ENCODE measurements at places on chromosomes 7 and 10.

GRCh38 chr10:58913717-58914116, 262.7 kb upstream of the PHYHIPL start:
- no peak for DNase-seq

GRCh38 chr10:82762641-82763040, 887.6 kb downstream of the NRG3 start:
- no peak for DNase-seq

DNA sequence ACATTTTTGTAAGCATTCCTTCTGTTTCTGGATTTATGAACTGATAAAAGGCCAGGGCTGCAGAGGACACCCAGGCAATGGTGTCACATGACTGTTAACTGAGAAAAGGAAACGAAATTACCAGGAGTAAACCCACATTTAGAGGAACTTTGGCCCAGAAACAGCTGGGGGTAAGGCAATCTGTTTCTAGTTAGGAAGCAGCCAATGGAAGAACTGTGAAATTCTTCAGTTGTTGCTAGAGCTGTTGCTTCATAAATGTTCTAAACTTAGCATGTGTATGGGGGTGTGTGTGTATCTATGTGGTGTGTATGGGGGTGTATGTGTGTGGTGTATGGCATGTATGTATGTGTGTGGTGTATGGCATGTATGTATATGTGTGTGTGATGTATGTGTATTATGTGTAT, 11.8 kb upstream of the PDCD4 start:
- DNase-seq, result no peak

DNA sequence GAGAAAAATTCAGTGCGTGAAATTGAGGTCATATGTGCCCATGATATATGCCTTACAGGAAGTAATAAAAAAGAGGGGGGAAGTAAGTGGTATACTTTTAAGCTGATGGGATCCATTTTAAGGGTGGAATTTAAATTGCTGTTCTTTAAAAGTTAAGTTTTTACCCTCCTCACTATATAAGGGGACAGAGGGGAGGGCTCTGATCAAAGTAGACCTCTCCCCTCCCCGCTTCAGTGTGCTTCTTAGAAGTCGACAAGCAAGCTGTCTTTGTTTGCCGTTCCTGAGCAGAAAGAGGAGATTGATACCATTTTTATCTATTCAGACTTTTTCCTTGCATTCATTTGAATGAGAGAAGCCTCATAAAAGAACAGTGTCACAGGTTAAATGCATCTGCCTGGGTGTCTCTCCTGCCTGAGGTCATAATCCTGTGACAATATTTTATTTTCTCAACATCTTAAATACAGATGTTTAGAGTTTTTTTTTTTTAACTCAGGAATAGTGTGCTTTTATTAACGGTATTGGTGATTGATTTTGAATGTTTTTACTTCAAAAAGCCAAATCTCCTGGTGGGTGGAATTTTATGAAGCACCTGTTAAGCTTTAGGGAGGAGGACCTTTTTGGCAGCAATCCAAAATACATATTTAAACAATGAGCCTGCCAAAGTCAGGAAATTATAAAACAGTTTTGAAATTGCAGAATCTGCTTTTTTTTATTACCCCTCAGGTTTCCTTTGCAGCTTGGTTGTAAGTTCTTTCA, 141.7 kb downstream of the KAT6B start:
- no peak for DNase-seq

GRCh38 chr10:33204031-33204430, 130.4 kb downstream of the NRP1 start:
- DNase-seq, result no peak

- no peak for DNase-seq
These were observed 1.8 kb upstream of the MICALL2 start for GRCh38 chr7:1460821-1461645.

DNA sequence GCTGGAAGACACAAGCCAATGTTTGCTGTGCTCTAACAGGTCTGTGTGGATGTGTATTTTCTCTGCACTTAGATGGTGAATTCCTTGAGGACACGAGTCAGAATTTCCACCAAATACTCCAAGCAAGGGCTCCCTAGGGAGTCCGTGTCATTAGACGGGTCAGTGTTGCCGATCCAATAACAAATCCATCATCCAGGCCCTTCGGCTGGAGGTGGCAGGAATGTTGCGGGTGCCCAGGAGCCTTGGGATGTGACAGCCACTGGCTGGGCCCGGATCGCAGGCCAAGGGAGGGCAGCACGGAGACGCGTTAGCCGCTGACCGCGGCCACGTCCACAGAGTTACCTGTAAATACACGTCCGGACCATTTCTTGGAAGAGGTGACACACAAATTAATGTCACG, 186.8 kb downstream of the WDR37 start:
- no peak for DNase-seq

GRCh38 chr7:130361681-130362080, 17.1 kb downstream of the CPA5 start:
- no peak for DNase-seq

- no peak for DNase-seq
These were observed 85.5 kb downstream of the KIAA1549 start for GRCh38 chr7:138895679-138896078.

DNA sequence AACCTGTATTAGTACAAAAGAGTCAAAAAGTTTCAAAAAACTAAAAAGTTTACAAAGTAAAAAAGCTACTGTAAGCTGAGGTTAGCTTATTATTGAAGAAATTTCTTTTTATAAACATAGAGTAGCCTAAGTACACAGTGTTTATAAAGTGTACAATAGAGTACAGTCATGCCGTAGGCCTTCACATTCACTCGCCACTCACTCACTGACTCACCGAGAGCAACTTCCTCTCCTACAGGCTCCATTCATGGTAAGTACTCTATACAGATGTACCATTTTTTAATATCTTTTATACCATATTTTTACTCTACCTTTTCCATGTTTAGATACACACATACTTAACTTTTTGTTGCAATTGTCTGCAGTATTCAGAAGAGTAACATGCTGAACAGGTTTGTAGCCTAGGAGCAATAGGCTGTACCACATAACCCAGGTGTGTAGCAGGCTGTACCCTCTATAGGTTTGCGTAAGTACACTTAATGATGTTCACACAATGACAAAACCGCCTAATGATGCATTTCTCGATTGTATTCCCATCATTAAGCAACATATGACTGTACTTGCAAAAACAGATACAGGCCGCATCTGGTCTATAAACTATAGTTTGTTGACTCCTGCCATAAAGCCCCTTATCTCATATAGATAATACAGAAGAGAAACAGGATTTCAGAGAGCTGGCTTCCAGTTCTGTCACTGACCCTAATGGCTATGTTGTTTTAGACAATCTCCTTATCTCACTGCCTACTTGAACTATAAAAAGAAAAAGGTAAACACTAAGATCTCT, 438.8 kb downstream of the HTR7 start:
- no peak for DNase-seq

DNA sequence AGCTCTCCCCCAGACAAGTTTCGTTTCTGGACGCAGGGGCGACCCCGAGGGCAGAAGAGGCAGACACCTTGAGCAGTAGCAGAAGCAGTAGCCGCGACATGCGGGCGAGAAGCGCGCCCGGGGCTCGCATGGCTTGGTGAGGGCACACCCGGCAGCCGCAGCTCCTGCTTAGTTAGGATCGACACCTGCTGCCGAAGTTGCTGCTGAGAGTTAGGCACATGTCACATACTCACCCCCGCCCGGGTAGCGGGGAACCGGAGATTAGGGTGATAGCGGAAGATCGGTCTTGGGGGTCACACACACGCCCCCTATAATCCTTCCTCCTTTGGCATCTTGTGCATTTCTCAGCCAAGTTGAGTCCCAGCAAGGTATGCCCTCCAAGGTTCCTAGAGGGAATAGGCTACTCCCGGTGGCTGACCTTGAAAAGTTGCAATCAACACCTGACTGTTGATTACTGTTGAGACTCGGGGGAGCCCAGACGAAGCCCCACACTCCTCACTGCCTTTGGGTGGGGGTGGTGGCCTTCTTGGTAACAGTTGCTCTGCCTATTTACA, 668 bp downstream of the GPR37 start:
- DNase-seq, result no peak

GRCh38 chr10:50522908-50523307, 100.8 kb downstream of the SGMS1 start:
- DNase-seq, result no peak

GRCh38 chr7:149860821-149861727, 12.7 kb upstream of the ATP6V0E2 start:
- no peak for DNase-seq

- DNase-seq, result no peak
These were observed 35.9 kb downstream of the NDUFB2 start for GRCh38 chr7:140732416-140732815.

DNA sequence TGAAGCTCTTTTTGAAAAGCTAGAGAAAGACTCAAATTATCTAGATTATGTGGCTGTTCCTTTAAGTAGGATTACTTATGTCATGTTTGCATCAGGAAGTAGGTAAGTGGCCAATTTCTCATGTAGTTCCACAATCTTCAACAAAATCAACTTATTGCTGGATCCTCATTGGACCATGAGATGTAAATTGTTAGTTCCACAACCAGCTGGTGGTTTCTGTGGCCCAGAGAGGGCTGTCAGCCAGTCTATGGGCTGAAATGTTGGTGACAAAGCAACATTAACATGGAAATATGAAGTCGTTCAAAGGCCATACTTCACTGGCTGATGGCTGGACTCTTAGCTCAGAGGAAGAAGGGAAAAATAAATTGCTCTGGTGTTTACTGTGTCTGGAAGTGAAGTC, 157.9 kb downstream of the PLXDC2 start:
- no peak for DNase-seq

DNA sequence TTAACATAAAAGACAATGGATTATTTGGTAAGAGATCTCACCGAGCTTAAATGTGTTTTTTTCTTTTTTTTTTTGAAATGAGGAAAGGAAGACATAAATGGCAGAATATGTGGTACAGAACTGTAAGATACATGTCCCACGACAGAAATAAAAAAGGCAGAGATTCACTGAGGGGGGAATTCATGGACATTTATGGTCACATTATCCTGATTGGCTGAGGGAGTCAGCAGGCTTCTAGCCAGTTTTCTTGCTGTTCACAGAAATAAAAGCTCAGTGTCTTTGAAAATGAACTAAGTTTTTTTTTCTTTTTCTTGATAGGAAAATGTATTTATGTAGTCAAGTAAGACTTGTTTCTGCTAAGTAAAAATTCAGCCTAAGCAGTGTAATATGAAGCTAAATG, 8.2 kb upstream of the FAS start:
- DNase-seq, result no peak

DNA sequence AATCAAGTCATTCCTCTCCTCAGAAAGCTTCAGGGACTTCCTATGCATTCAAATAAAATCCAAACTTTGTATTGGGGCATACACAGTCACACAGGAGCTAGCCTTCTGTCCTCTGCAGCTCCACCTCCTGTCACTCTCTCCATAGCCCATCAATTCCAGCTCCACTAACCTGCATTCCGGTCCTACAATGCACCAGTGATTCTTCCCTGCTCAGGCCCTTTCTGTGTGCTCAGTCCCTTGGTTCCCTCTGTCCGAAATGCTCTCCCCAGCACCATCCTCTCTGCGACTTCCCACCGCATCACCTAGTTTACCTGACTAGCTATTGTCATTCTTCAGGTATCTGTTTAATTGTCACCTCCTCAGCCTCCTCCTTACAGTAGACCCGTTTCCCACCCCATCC, 26.4 kb upstream of the YAE1 start:
- DNase-seq, result no peak

DNA sequence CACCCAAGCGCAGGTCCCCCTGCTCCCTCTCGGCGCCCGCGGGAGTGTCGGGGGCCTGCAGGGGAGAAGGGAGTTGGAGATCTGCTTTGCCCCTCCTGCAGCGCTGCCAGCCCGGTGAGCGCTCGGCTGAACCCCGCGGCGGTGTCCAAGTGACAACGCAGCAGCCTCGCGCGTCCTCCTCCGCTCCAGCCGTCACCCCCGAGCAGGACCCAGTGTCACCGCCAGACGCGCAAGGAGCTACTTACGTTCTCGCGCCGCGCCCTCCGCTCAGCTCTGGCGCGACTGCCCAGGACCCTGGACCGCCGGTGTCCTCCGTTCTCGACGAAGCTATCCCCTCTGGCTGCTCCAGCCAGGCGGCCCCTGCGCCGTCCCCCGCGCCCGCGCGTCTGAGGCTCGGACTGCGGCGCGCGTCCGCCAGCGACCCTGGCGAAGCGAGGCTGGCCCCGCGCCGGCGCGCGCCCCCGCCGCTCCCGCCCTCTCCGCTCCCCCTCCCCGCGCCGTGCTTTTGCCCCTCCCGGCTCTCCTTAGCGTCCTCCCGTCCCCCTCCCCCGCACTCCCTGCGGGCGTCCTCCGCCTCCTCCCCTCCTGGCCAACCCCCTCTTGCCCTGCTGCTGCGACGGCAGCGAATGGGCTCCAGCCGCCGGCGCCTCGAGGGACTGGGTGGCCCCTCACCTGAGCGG, at the start of gene NRCAM:
Gene NRCAM, minus strand, starts transcription at position 439 of the 680 bp plus-strand sequence. CDS start 216,372 bp downstream, outside the sequence.
- no peak for DNase-seq

GRCh38 chr7:43768887-43769272, 10.4 kb downstream of the BLVRA start:
- no peak for DNase-seq

DNA sequence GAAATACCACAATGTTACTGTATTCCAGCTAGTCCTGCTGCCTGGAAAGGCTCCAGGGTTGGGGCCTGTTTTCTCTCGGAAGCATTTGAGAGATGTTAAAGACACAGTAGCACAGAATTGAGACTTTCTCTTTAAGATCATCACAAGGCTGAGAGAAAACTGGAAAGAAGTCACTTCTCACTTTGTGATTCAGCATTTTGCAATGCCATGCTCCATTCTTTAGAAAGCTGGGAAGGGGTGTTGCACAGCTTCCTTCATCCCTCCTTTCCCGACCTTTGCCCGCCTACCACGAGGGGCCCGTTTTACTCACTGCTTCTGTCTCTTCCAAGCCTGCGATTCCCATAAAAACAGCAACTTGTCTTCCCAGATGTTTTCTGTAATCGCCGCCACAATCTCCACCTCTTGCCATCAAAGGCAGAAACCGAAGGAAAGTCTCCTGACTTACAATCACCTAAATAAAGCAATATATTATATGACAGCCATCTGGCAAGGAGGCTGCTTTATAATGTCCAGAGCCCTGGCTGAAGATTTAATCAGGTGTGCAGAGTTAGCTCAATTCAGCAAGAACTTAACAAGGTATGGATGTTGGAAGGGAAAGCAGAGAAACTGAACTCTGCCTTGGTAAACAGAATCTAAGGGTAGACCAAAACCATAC, 18.9 kb downstream of the NOD1 start:
- no peak for DNase-seq

DNA sequence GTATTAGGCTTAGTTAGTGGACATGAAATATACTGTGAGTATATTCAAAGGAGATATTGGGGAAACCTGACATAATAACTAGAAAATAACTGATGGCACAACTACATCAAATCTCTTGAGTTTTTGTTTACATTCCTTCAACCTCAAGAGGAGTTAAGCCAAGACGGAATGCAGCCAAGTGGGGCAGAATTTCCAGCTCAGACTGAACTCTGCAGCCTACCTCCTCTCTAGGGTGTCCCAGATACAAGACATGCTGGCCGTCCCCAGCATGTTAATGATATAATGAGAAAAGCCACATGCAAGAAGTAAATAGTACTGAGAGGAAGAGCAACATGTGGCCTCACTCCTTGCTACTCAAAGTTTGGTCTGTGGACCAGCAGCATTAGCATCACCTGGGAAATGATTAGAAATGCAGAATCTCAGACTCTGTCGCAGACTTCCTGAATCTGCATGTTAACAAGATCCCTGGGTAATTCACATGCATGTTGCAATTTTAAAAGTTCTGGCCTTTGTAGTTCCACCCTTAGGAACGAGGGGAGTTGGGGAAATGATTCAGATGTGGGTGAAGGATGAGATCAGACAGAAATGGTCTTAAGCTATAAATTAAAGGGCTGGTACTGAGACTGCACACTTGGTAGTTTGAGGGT, 118.4 kb upstream of the CACUL1 start:
- DNase-seq, result no peak

Data from esophagus squamous epithelium (tissue), 5 donors.